Activated T-cell treated with anti-CD3 and anti-CD28 coated beads, Interleukin-2, amount 50 U/mL, for 72 hours (primary cell): ENCODE measurements at places on chromosomes 12 and 14. TPM values are rescaled to one million over a fixed set of nuclear protein-coding genes. Genes with fewer than 3 reads are reported as not detected.

DNA sequence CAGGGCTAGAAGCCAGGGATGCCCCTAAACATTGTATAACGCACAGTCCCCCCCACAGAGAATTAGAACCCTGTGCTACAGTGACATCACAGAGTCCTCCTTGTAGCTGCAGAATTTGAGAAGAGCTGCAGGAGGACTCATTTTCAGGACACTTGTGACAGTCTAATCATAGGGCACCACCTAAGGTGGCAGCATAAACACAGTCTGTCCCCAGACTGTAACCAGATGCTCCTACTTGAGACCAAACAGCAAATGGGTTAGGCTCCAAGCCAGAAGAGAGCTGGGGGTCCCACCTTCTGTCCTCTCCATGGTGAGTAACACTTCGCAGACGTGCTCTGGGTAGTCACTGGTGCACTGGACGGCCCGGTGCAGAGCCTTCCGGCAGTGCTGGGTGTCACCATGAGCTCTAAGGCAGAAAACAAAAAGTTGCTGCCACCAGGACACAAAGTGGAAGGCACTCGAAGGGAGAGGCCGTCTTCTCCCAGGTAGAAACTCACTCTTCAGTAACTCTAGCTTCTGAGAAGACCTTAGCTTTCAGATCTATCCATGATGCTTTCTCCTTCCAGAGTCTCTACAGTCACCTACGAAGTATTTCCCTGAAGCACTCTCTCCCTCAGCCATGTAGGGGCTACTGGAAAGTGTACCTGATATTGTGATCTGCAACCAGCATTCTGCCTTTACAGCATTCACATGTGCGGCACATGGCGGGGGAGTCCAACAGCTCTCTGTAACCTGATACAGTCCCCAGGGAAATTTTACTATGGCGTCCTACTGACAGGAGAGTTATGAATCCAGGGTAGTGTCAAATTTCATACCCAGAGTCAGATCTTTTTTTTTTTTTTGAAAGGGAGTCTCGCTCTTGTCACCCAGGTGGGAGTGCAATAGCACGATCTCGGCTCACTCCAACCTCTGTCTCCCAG is 17.1 kb downstream of the FICD start:
- DNase-seq = no peak

GRCh38 chr12:64083285-64084210 is 138.5 kb downstream of the KICS2 start:
- DNase-seq = no peak

DNA sequence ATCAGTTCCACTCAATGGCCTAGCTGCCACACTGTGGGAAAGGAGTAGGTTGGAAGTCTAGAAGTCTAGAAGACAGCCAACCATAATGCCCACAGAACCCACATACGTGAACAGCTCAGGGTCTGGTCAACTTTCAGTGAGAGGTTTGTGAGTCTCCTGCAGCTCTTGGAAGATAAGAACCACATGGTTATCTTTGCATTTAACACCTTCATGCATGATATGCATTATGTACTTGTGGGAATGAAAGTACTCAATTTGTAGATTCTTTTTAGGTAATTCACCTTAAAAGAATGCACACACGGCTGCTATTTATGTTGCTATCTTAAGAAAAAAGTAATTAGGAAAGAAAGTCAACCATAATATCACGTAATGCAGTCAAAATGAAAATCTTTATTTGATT is 126.7 kb downstream of the ESRRB start:
- no peak for DNase-seq

DNA sequence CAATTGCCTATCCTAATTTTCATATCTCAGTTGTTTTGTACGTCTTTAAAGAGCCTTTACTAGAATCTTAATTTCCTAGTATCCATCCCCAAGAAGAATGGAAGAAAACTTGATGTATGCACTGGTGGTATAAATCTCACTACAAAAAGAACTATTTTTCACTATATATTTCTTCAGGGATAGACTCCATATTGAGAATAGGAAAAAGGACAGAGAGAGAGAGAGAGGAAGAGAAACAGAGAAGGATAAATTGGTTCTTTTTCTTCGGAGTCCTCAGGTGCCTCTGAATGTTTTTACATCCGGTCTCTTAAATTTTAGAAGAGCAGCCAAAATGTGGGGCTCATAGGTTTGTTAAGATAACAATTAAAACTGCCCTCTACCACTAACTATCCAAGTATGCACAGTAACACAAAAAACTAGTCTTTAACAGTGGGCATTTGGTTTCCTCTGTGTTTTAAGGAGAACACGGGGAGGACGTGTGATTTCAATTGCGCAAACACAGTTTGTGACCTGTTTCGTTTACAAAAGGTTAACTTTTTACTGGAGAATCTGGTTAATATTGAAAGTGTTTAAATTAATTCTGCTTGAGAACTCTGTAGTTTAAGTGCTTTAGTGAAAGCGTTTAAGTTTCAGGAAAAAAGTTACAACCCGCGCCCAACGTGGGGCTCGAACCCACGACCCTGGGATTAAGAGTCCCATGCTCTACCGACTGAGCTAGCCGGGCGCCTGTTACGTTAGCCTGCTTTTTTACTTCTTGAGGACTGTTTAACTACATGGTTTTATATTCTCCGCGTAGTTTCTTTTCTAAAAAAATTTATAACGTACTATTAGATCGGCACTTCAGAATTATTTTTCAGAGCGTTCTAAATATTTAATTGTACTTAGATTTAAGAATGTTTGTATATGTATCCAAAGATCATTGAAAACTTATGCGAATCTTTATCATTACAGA is 5.1 kb upstream of the PSMA3 start:
- peak; percentile 78 for DNase-seq

DNA sequence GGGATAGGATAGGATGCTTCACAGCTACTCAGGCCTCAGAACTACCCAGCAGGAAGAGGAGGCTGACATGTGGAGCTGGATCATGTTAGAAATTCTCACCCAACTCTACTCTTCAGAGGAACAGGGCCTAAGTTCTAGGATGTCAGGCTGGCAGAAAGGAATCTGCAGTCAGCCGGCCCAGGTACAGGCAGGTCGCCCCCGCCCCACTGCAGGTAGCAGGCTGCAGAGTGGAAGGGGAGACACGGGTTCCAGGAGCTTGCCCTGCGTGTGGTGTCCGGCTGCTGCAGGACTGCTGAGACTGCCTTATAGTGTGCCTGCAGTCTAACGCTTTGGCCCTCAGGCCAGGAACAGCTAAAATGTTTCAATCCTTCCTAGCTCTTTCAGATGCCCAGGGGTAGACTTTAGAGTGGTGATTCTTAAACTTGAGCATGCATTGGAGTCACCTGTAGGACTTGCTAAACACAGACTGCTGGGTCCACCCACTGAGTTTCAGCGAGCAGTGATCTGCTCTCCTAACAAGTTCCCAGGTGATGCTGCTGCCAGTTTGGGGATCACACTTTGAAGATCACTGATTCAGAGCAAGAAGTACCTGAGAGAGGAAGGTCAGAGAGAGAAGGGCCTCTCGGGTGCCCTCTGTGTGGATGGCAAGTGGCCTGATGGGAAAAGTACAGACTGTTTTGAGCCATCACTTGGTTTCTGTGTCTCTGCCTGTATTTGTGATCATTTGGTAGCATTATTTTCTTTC is 153.6 kb downstream of the PPM1H start:
- DNase-seq = no peak

CD163 gene
- not detected for total RNA-seq

DNA sequence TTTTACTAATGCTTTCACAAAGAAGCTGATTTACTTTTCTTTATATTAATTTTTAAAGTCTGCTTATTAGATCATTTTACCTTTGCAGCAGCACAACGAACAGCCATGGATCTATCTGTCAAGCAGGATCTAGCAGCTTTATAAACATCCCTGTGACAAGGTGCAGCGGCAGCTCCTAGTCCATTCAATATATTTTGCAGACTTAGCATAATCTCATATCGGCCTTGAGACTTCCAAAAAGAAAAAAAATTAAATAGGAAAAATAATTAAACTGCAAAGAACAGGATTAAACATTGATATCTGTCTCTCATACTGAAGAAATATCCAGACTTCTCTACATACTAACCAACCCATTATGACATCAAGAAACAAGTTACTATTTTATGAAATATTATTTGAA is 25.2 kb downstream of the HEATR5A start:
- DNase-seq = no peak

DNA sequence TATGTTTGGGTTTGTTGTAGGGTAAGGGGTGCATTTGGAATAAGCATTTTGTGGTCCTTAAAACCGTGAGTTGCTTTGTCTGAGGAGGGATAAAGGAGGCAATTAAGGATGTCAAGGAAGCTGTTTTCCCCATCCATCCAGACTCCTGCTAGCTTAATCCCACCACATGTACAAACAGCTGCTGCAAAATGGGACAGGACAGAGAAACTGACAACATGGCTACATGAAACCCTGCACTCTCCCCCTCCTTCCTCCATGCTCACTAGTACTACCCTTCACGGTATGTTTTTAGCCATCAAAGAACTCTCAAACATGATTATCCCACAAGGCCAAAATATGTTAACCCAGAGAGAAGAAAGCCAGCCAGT is 20.6 kb downstream of the ST8SIA1 start:
- DNase-seq = no peak

FAM90A1 gene
- 1.3 TPM for total RNA-seq

- DNase-seq = no peak
Observed at GRCh38 chr14:87916886-87917275, 76.1 kb downstream of the GALC start.

GRCh38 chr12:4274396-4275015 is 944 bp downstream of the CCND2 start:
- peak; percentile 36 for DNase-seq

ALKBH1 gene
- total RNA-seq = 18.1 TPM

GRCh38 chr12:16297521-16297920 is 20.0 kb upstream of the SLC15A5 start:
- DNase-seq = no peak

GRCh38 chr14:54691525-54692283 is 124.8 kb downstream of the SAMD4A start:
- peak; percentile 65 for DNase-seq

- DNase-seq = no peak
Observed at GRCh38 chr14:42665083-42665482, 1058.4 kb downstream of the LRFN5 start.

- no peak for DNase-seq
Observed at GRCh38 chr12:49527361-49528130, 11.3 kb upstream of the KCNH3 start.

- DNase-seq = no peak
Observed at GRCh38 chr12:49059045-49059298, 1.6 kb downstream of the KMT2D start.

ASIC1 gene
- 12.4 TPM for total RNA-seq

DNA sequence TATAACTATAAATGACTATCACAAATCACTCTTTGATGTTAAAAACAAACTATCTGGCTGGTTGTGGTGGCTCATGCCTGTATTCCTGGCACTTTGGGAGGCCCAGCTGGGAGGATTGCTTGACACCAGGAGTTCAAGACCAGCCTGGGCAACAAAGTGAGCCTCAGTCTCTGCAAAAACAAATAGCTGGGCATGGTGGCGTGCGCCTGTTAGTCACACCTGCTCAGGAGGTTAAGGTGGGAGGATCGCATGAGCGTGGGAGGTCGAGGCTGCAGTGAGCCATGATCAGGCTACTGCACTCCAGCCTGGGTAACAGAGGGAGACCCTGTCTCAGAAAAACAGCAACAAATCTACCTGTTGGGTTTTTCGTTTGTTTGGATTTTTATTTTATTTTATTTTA is 5.4 kb downstream of the TXNRD1 start:
- DNase-seq = no peak

- DNase-seq = peak; percentile 28
Observed at GRCh38 chr12:14567351-14568162, at the start of gene PLBD1. Gene PLBD1, minus strand, starts transcription at chr12:14567883. Its CDS starts 187 bp downstream, at chr12:14567696.

CFAP251 gene
- total RNA-seq = 1.6 TPM

DNA sequence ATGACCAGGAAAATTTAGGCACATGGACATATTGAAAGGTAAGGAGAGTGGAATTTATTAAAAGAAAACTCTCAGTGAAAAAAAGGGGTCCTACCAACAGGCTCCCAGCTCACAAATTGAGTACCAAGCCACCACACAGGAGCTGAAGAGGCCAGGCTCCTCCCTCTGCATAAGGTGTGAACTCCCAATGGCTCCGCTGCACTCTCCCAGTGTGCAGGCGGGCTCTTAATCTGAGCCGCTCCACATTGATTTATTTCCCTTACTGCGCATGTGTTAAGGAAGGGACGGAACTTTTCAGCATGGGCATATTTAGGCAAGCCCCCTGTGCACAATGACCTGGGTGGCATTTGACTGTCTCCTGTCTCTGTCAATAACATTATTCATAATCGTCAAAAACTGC is 68.6 kb upstream of the PLEKHG7 start:
- no peak for DNase-seq

- no peak for DNase-seq
Observed at GRCh38 chr14:46793144-46793543, 141.6 kb upstream of the RPL10L start.

OR4E2 gene
- not detected for total RNA-seq

- no peak for DNase-seq
Observed at GRCh38 chr14:104359969-104360442, 219.6 kb upstream of the C14orf180 start.
